Activated CD4-positive, alpha-beta T cell treated with anti-CD3 and anti-CD28 coated beads for 24 hours (primary cell): ENCODE measurements at places on chromosomes 7 and 10.

- DNase-seq: no peak
Measured at GRCh38 chr10:34305189-34305588, 509.9 kb downstream of the PARD3 start.

GRCh38 chr10:100743626-100744135 is 1.7 kb upstream of the PAX2 start:
- DNase-seq: peak; percentile 30

- peak; percentile 21 for DNase-seq
Measured at GRCh38 chr7:33040803-33041516, 21.6 kb downstream of the NT5C3A start.

DNA sequence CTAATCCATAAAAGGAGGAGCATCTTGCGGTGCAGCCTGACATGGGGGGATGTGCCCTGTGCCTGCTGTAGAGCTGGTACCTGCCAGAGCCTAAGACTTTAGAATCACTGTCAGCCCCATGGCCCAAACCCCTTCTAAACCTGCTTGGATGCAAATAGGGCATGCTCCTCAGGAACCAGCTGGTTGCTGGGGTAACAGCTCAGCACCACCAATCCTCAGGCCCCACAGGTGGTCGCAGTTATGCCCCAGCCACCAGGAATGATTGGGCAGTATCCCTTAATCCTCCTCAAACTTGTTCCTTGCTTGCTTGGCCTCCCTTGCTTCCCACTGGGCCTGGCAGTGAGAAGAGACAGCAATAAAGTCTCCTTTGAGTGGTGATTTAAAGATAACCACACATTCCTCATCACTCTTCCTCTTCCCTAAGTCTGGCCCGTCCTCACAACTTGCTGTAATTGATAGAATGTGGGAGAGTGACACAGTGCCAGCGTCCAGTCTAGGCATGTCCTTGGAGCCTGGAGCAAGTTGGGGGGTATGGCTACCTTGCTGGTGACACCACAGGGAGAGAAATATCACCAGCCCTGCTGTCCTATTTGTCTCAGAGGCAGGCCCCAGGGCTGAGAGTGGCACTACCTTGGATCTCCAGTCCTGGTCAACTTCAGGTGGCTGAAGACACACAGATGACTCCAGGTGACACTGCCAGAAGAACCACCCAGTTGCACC is 43.0 kb downstream of the VSTM4 start:
- no peak for DNase-seq

- no peak for DNase-seq
Measured at GRCh38 chr10:132444877-132445351, 47.9 kb downstream of the PWWP2B start.

DNA sequence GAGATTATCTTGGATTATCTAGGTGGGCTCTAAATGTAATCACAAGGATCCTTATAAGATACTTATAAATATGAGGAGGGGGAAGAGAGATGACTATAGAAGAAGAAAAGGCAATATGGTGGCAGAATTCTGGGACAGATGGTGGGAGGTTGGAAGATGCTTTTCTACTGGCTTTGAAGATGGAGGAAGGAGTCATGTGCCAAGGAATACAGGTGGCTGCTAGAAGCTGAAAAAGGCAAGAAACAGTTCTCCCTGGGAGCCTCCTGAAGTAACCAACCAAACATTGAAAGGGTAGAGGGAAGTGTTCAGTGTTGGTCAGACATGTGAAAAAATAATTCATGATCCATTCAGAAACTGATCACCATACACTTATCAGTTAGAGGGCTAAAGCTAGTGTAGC is 213.3 kb downstream of the WDR11 start:
- DNase-seq: no peak

GRCh38 chr10:119461923-119462322 is 80.6 kb downstream of the RGS10 start:
- DNase-seq: no peak

DNA sequence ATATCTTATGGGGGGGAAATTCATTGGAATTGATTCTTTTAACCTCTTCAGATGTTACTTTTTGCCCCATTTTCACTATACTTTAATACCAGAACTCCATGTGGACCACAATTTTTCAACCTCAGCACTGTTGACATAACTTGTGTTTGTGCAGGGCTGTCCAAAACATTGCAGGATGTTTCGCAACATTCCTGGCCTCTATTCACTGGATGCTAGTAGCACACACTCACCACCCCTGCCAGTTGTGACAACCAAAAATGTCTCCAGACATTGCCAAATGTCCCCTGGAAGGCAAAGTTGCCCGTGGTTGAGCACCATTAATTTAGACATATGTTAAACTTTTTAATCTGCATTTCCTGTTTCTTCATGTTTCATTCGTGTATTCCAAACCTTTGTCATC is 234.7 kb downstream of the GFRA1 start:
- DNase-seq: no peak

GRCh38 chr10:124821520-124821919 is 19.9 kb downstream of the ABRAXAS2 start:
- DNase-seq: no peak

DNA sequence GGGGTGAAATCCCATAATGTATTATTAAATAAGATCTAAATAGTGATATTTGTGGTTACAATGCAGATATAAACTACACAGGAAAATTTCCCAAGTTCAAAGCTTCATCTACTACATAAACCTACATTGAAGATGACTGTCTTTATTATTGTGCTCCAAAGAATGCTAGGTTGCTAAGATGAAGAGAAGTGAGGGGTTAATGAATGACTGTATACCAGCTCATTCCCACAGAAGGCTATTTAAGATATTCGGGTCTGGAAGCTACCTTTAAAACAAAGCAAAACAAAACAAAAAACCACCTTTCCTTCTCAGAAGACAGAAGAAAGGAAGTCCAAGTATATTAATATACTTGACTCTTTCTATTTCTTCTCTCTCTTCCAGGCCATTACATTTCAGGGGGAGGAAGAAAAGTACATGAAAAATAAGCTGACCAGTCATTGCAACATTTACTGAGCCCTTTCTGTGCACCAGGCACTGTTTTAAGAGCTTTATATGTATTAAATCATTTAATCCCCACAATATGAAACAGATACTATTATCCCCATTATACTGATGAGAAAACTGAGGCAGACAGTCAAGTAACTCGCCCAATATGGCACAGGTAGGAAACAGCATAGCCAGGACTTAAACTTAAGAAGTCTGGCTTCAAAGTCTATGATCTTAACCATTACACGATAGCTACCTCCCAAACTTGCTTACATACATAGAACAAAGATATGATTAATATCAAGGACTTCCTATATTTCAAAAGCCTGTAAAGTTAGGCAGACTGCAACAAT is 48.1 kb downstream of the TNPO3 start:
- DNase-seq: no peak

DNA sequence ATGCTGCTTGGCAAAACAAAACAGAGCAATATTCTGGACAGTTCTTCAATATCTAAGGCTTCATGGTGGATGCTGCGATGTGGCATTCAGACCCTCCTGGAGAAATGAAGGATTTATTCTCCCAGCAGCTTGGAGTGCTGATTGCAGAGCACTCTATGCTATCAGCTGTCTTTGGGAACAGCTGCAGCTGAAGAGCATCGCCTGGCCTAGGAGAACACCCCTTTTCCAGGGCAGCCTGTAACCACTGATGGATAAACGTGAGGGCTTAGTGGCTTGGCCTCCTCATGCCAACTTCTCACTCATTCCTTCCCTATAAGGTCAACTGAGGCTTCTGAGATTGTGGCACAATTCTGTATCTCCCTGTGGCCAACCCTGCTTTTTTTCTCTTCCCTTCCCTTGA is 638.1 kb upstream of the CNTNAP2 start:
- DNase-seq: no peak

DNA sequence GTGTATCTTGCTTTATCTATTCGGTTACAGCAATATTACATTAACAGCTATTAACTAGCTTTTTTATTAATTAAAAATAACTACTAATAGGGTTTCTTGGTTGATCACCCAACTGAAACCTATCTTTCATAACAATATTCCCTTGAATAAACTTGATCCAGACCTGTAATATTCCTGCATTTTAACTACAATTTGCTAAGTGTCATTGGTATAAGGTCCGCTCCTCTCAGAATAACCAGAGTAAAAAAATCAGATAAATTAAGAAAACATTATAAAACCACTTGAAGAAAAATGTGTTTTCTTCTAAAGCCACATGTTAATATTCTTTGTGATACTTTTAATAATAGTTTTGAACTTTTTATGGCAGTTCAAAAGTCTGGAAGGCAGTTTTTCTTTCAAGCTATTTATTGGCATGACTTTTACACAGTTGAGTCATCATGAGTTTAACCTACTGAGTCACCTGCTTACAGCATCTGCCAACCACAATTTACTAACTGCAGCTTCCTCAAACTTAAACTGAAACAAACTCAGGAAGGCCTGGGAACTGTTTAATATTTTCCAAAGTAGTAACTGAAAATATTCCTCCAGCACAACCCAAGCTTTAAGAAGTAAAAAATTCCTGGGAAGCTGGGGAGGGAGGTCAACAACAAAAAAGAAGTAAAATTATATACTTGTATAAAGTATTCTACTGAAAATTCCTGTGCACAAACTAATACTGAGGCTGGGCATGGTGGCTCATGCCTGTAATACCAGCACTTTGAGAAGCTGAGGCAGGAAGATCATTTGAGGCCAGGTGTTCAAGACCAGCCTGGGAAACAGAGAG is 103.2 kb downstream of the NRBF2 start:
- DNase-seq: no peak

GRCh38 chr10:13813550-13813949 is 226.8 kb downstream of the PRPF18 start:
- DNase-seq: no peak

- no peak for DNase-seq
Measured at GRCh38 chr7:74217455-74218342, 7.9 kb downstream of the LAT2 start.

- DNase-seq: no peak
Measured at GRCh38 chr10:130341356-130341755, 205.2 kb downstream of the GLRX3 start.

GRCh38 chr10:121596689-121597503 is 1.3 kb downstream of the FGFR2 start:
- DNase-seq: no peak

GRCh38 chr7:95700917-95701316 is 71.4 kb upstream of the DYNC1I1 start:
- DNase-seq: no peak

DNA sequence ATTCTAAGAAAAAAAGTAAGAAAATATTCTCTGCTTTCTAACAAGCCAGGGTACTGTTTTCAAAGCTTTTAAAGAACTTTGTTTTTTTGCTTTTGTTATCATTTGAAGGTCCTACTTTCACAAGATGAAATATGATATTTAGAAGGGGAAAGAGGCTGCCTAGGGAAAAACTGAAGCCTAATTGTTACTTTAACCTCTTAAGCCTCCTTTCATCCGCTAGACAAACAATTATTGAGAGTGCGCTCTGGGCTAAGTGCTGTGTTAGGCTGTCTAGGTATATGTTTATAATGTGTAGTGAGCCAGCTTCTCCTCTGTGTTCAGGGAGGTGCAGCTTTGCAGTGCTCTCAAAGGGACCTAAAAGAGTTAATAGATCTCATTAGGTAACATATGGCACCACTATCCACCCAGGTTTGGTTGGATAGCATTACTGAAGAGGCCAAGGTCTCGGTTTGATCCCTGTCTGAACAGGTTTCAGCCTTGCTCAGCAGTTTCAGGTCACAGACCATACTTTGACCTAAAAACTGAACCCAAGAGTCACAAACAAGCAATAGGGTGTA is 17.9 kb downstream of the PDK4 start:
- no peak for DNase-seq

DNA sequence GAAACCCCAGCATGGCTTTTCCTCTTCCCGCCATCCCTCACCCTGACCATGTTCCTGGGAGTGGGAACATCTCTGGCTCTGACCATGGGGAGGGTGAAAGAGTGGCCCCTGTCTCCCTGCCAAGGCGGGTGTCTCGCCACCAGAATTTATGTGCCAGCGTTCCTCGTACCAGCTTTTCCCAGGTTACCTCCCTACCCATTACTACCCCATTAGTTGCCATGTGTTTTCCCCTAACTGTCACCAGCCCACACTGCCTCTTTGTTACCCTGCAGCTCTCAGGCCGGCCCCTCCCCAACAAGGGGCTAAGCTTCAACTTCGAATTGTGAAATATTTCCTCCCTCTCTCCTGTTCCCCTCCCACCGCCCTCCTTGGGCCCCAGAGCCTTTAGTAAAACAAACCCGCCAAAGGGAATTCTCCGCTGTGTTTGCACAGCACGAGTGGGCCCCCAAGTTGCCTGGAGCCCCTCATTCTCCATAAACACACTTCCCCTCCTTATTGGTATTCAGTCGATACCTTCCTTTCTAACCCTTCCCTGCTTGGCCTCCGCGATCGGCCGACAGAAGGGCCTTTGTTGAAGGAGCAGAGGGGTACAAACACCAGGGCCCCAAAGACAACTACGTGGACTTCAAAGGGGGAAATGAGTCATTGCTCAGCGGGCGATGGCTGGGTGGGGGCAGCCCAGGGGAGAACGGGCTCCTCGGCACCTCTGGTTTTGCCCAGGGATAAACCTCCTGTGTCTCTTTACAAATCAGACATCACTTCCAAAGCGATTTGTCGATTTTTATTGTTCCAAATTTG is 45.5 kb downstream of the SLIT1 start:
- DNase-seq: no peak

DNA sequence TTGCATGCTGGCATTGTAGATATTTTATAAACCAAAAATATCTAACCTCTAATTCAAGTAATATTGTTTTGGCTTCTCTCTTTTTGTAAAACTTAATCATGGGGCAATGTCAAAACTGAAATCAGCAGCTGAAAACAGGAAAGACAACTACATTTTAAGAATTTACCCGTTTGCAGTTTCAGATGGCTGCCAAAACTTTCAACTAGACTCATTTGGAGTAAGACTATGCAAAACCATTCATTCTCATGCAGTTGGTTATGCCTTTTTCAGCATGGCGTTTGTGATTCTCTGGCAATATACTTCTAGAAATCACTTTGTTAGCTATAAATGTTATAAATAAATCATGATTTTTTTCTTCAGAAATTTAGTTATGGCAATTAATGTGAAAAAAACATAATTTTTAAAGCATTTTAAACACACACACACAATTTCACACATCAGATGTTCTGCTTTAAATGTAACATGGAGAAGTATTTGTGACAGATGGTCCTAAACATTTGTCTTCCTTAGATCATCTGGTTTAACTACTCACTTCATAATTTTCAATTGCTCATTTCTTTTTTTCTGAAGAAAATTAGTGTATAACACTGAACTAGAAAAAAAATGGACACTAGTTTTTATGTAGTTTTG is 116.4 kb downstream of the ITGB8 start:
- DNase-seq: no peak

GRCh38 chr10:86225103-86225782 is 141.4 kb downstream of the GRID1 start:
- no peak for DNase-seq

- DNase-seq: no peak
Measured at GRCh38 chr10:121541450-121542120, 56.7 kb downstream of the FGFR2 start.

GRCh38 chr10:124962421-124962820 is 20.5 kb downstream of the ZRANB1 start:
- DNase-seq: no peak

- DNase-seq: no peak
Measured at GRCh38 chr7:84274029-84274638, 79.5 kb upstream of the SEMA3A start.
